Psoas muscle (tissue), 8 donors: ENCODE measurements at places on chromosomes 4 and X. TPM values are rescaled to one million over a fixed set of nuclear protein-coding genes. Genes with fewer than 3 reads are reported as not detected.

DNA sequence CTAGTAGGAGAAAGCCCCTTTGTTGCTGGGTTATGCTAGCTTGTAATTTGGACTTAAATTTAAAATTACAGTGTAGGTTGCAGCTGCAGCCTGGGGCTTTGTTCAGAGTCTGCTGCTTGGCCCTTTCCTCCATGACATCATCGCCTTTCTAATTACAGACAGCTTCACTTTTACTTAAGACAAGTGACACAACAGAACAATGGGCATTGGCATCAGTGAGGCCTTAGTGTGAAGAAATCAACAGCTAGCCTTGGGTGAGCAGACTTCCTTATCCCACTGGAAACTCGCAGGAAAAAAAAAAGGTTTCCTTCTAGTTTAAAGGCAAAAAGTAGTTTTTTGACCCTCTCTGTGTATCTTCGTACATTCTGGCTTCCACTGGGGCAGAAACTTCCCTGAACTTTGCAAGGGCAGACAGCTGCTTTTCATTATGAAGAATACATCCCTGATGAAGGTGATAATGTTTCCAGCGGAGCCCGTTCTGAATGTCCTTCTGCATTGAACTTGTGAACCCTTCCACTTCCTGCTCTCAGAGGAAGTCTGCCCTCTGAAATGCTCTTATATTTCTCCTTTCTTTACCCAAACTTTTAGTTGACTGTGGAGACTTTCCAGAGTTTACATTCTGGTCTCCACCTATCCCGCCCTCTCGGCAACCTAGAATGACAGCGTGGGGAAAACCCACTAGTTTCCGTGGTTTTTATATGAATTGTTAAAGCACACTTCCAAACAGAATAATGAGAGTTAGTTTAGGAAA, 123.2 kb upstream of the FAM9C start:
- no peaks in the 10 kb centered on the region for H3K36me3 ChIP-seq
- H3K27ac ChIP-seq = peak overlapping the region; percentile 48
- H3K4me1 ChIP-seq = no peaks in the 10 kb centered on the region
- no peaks in the 10 kb centered on the region for H3K27me3 ChIP-seq
- H3K4me3 ChIP-seq = no peak overlapping the region
- no peak for DNase-seq

The CXorf51B gene
- not detected for total RNA-seq

- no peak for DNase-seq
- H3K27ac ChIP-seq = peak overlapping the region; percentile 99
- peak overlapping the region; percentile 85 for H3K4me3 ChIP-seq
- H3K4me1 ChIP-seq = peaks cover 26% of the 10 kb centered on the region
- H3K36me3 ChIP-seq = peaks cover 35% of the 10 kb centered on the region
These were observed 4.2 kb downstream of the CPEB2 start for GRCh38 chr4:15006416-15007024.

DNA sequence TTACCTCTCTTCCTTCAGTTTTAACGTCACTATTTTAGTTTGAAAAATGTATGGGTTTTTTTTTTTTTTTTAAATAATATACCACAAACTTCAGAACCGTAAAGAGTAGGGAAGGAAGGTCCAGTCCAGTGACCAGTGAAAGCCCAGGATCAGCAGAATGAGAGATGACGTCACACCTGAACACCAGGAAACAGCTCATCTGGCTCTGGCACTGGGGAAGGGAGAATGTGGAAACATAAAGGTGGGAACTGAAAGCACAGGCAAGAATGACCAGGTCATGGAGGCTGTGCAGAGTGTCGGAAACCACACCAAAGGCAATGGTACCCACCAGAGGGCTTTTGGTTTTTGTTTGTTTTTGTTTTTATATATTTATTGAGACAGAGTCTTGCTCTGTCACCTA, 141.2 kb downstream of the DHX15 start:
- H3K27me3 ChIP-seq = no peaks in the 10 kb centered on the region
- H3K4me3 ChIP-seq = no peak overlapping the region
- DNase-seq = no peak
- H3K4me1 ChIP-seq = no peaks in the 10 kb centered on the region

DNA sequence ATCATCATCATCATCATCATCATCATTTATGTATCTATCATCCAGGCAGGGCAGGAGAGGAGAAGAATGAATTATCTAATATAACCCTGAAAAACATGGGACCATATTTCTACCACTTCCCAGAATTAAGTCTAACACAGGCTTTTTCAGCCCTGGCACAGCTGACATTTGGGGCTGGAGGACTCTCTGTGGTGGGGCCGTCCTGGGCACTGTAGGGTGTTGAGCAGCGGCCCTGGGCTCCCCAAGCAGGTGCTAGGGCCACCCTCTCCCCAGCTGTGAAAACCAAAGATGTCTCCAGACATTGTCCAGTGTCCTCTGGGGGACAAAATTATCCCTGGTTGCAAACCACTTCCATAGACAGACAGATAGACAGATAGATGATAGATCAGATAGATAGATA, 288.4 kb downstream of the CRLF2 start:
- no peaks in the 10 kb centered on the region for H3K36me3 ChIP-seq
- no peak overlapping the region for H3K27ac ChIP-seq
- H3K4me3 ChIP-seq = no peak overlapping the region
- peaks cover 4% of the 10 kb centered on the region for H3K27me3 ChIP-seq
- H3K4me1 ChIP-seq = no peaks in the 10 kb centered on the region
- DNase-seq = no peak

DNA sequence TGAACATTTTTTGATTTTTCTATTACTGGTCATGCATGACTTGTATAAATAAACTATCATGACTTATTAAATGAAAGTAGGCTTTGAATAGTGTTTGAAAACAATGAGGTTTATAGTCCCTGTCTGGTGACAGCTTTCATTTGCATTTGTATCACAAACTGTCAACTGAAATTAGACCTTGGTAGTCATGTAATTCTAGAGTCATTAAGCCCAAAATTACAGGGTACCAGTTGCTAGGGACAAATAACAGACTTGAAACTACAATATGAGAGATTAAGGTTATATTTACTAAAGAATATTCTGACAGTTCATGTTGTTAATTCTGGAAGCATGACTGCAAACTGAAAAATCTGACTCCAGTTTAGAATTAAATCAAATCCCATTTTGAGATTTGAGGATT, 9.2 kb upstream of the VAMP7 start:
- no peak overlapping the region for H3K4me3 ChIP-seq
- no peaks in the 10 kb centered on the region for H3K4me1 ChIP-seq
- H3K27me3 ChIP-seq = no peaks in the 10 kb centered on the region
- DNase-seq = no peak
- no peaks in the 10 kb centered on the region for H3K36me3 ChIP-seq
- H3K27ac ChIP-seq = no peak overlapping the region

The SNX12 gene
- 41.2 TPM for total RNA-seq
